ENCODE measurements at places on chromosomes 16 and 17. TPM values are rescaled to one million over a fixed set of nuclear protein-coding genes. Genes with fewer than 3 reads are reported as not detected.

KRTAP4-16 gene
- not detected for total RNA-seq

STX4 gene
- 32.5 TPM for total RNA-seq

KRTAP4-1 gene
- not detected for total RNA-seq

MAP3K14 gene
- 2.0 TPM for total RNA-seq

KRTAP1-1 gene
- total RNA-seq, result not detected

C17orf75 gene
- 22.6 TPM for total RNA-seq

TSPOAP1 gene
- not detected for total RNA-seq

SLC6A2 gene
- total RNA-seq, result not detected

FMNL1 gene
- 0.63 TPM for total RNA-seq

CMTM1 gene
- 2.9 TPM for total RNA-seq

KRT15 gene
- total RNA-seq, result 3.4 TPM

TOM1L1 gene
- total RNA-seq, result 4.5 TPM

ZFP90 gene
- total RNA-seq, result 19.4 TPM

TPSAB1 gene
- total RNA-seq, result not detected

TNP2 gene
- total RNA-seq, result not detected

SLC16A5 gene
- total RNA-seq, result 5.0 TPM

SLC35G6 gene
- total RNA-seq, result not detected

ADAM11 gene
- 0.25 TPM for total RNA-seq

TNFSF12 gene
- total RNA-seq, result 6.1 TPM

CDH5 gene
- 512 TPM for total RNA-seq

CLEC18B gene
- 0.04 TPM for total RNA-seq

CRYBA1 gene
- total RNA-seq, result not detected

BRD7 gene
- 55.3 TPM for total RNA-seq

MLKL gene
- total RNA-seq, result 45.2 TPM

EPX gene
- total RNA-seq, result not detected

SOX15 gene
- 0.07 TPM for total RNA-seq

KRTAP4-4 gene
- not detected for total RNA-seq

CNP gene
- total RNA-seq, result 75.4 TPM

TVP23A gene
- total RNA-seq, result not detected

HOXB4 gene
- total RNA-seq, result 3.0 TPM

VMO1 gene
- 0.32 TPM for total RNA-seq

CLDN9 gene
- not detected for total RNA-seq

GINS2 gene
- 13.3 TPM for total RNA-seq

CCL4 gene
- not detected for total RNA-seq

All from pulmonary artery endothelial cell (primary cell).